ENCODE measurements at places on chromosomes 2 and 18.
A peak's percentile ranks its signal among the peaks of the same experiment; 100 is the strongest.

- no peak overlapping the region for H3K4me3 ChIP-seq
- H3K27ac ChIP-seq, result no peak overlapping the region
- no peaks in the 10 kb centered on the region for H3K36me3 ChIP-seq
- DNase-seq, result no peak
Observed at GRCh38 chr2:205054789-205055188, 509.5 kb downstream of the PARD3B start.

- no peaks in the 10 kb centered on the region for H3K27me3 ChIP-seq
- DNase-seq, result no peak
- no peaks in the 10 kb centered on the region for H3K4me1 ChIP-seq
- H3K27ac ChIP-seq, result no peak overlapping the region
- H3K36me3 ChIP-seq, result peaks cover 6% of the 10 kb centered on the region
Observed at GRCh38 chr2:134943540-134943939, 24.9 kb downstream of the CCNT2 start.

DNA sequence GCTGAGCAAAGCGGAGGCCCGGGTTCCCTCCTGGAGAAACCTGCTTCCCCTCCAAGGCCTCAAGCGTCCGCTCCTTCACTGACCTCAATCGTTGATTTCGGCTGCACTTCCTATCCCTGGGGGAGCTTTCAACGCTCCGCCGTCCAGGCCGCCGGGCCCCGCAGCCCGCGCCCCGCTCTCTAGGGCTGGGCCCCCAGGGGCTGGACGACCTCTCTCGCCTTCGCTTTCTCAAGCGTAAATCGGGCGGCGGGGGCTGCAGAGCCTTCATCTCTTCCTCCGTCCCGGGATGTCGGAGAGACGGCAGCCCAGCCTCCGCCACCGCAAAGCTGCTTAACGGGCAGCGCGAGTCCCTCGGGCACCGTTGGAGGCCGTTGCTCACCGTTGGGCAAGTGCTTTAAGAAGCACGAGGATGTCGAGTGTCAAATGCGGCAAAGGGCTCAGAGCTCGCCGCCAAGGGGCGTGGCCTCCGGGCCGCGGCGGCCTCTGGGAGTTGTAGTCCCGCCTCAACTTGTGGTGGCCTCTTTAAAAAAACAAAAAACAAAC is 8.5 kb downstream of the HES6 start:
- H3K36me3 ChIP-seq, result no peaks in the 10 kb centered on the region
- peak overlapping the region; percentile 73 for H3K4me3 ChIP-seq
- H3K27ac ChIP-seq, result no peak overlapping the region
- H3K27me3 ChIP-seq, result no peaks in the 10 kb centered on the region
- no peak for DNase-seq
- no peaks in the 10 kb centered on the region for H3K4me1 ChIP-seq

- H3K4me3 ChIP-seq, result no peak overlapping the region
- H3K27me3 ChIP-seq, result no peaks in the 10 kb centered on the region
- no peaks in the 10 kb centered on the region for H3K36me3 ChIP-seq
- no peak for DNase-seq
- no peaks in the 10 kb centered on the region for H3K4me1 ChIP-seq
- H3K27ac ChIP-seq, result no peak overlapping the region
Observed at GRCh38 chr2:150051004-150051403, 436.5 kb downstream of the RND3 start.

GRCh38 chr2:88919087-88919738 is 227.7 kb downstream of the RPIA start:
- H3K36me3 ChIP-seq, result no peaks in the 10 kb centered on the region
- H3K27ac ChIP-seq, result no peak overlapping the region
- no peaks in the 10 kb centered on the region for H3K27me3 ChIP-seq
- DNase-seq, result no peak
- no peaks in the 10 kb centered on the region for H3K4me1 ChIP-seq
- H3K4me3 ChIP-seq, result no peak overlapping the region

DNA sequence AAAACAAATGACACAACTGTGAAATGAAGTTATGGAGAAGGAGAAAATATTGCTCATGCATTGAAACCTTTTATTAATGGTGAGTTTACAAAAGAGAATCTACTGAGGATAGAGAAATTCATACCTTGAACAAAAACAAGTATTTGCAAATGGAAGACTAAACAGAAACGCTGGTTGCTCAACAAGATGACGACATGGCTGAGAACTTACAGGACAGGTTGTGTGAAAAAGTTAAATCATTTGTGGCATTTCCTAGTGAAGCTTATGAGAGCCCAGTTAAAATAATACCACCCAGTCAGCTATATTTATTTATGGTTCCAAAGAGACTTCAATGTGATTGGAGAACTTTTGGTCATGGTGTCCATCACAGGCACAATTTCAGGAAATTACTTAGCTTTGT is 148.6 kb upstream of the PKDCC start:
- DNase-seq, result no peak
- no peaks in the 10 kb centered on the region for H3K36me3 ChIP-seq
- no peak overlapping the region for H3K4me3 ChIP-seq

Measured in breast epithelium (tissue), 4 donors.